Ovary (tissue), 10 donors: ENCODE measurements at places on chromosomes 5 and 9.

- no peak for DNase-seq
These were observed 267.6 kb downstream of the TRIM32 start for GRCh38 chr9:116954731-116955130.

DNA sequence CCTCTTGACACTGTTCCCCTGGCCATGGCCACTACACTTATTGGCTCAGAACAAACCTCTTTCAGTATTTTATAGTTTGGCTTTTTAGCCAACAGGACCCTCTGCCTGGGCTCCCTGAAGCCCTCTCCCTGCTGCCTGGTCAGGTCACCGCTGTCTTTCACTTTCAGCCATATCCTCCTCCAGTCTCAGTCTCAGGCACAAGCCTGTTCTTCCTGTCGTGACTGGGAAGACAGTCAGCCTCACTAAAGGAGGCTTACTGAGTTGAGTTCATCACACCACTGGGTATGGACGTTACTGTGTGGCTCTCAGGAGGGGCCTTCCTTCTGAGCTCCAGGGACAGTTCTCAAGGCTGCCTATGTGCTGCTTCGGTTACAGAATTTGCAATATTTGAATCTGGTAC, 2.0 kb downstream of the QSOX2 start:
- no peak for DNase-seq

- DNase-seq, result no peak
These were observed 254.6 kb downstream of the EDIL3 start for GRCh38 chr5:84130006-84130580.

DNA sequence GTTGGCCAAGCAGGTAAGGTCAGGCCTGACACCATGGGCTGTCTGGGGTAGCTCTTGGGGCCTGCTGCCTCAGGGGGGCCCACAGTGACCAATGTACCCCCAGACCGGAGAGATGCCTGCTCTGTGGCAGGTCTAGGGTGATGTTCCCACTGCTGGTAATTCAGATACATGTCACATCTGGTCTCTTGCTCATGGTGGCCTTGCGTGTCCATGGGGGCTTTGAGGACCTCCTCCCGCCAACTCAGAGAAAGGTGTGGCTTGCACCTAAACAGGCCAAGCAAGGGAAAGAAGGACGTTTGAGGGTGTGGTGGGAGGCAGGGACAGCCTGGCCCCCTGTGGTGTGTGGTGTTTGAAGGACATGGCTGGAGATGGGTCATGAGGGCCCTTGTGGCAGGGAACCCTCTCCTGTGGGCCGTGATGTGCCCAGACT, 75.2 kb downstream of the PHF2 start:
- DNase-seq, result peak; percentile 10

DNA sequence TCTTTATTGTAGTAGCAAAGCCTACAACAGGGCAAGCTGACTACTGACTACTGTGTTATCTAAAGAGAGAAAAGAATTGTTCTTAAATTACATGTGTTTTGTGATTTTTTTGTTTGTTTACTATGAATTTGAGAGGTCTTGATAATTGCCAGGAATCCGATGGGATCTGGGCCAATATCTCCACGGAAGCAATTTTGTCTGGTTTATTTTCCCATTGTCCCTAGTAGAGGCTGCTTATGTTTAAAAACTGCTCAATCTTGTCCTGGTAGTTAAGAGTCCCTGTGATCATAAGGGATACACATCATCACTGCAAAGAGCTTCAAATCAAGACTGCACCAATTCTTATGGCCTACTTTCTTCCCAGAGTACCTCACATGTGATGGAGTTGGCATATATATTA, 94.4 kb downstream of the GLDC start:
- DNase-seq, result no peak

DNA sequence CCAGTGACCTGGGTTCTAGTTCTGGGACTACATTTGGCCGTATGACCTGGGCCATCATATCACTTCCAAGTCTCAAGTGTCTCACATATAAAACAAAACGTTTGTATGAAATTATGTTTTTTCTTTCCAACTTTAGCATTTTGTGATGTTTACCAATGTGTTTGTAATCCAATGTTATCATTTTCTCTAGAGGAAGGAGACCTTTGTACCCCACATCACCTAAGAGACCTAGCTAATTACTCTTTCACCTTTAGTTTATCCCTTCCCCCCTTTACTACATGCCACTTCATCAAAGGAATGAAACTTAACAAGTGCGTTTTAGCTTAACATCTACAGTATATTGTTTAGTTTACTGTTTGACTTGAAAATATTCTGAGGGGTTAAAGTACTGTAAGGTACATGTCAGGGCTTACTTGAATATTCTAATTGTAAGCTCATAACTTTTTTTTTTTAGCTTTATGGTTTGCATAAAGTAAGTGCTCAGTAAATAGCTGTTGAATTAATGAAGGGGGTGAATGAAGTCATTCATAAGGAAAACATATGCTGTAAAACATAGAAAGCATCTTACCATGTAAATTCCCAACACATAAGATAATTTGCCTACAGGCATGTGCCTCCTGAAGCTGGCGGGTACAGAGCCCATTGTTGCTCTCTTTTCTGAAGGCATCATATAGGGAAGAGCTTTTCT, 2.9 kb downstream of the PIP5K1B start:
- DNase-seq, result no peak

DNA sequence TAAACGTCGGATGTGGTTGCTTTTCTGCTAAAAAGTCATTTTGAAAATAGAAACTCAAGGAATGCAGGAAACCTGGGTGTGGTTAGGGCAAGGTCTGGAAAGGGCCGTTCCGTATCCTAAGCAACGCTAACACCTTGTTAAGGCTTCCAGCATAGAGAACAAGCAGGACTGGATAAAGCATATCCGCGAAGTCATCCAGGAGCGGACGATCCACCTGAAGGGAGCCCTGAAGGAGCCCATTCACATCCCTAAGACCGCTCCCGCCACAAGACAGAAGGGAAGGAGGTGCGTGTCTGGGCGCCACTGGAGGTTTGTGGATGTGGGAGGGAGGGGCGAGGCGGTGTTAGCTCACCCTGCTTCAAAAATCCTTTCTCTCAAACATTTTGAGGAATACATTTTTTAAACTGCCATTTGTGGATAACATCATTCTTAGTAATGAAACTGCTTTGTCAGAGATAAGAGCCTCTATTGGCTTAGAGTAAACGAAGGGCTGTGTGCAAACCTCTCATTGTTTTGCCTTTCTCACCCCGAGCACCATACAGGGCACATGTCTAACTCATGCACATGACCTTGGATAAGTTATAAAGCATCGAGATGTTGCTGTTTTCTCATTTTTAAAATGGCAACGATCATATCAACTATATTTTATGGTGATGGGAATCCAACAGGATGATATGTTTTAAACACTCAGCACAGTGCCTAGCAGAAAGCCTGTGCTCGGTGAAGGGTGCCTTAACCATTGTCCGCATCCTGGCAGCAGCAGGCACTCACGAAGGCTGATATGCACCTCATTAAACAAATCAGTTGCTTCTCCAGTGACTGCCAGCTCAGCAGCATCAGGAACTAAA, 175.7 kb upstream of the OTULINL start:
- no peak for DNase-seq

GRCh38 chr9:106383072-106383471, 479.9 kb upstream of the ZNF462 start:
- DNase-seq, result no peak

- DNase-seq, result no peak
These were observed 54.9 kb downstream of the ASTN2 start for GRCh38 chr9:117359910-117360309.

DNA sequence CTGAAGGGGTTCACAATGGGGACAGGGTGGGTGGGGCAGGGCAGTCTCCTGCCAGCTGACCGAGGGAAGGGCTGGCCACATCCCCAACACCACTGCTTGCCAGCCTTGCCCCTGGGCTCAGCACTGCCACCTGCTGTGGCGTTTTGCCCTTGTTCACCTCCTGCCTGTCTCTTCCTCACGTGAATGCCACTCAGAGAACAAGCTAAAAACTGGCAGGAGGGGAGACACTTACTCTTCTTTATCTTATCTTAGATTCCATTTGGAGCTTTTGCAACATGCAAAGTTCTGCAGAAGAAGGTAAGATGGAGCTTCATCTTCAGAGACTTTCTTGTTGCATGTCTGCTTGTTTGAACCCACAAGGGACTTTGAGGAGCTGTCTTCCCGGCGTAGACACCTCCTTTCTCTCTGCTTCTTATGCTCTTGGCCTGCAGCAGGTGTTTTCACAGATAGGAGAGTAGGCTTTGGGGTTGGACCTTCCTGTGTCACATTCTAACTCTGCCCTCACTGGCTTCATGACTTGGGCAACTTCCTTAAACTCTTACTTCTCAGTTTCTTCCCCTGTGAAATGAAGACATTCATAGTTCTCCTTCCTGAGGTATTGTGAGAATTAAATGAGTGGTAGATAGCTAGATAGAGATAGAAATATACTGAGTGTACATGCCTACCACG, 4.1 kb downstream of the LRSAM1 start:
- no peak for DNase-seq

DNA sequence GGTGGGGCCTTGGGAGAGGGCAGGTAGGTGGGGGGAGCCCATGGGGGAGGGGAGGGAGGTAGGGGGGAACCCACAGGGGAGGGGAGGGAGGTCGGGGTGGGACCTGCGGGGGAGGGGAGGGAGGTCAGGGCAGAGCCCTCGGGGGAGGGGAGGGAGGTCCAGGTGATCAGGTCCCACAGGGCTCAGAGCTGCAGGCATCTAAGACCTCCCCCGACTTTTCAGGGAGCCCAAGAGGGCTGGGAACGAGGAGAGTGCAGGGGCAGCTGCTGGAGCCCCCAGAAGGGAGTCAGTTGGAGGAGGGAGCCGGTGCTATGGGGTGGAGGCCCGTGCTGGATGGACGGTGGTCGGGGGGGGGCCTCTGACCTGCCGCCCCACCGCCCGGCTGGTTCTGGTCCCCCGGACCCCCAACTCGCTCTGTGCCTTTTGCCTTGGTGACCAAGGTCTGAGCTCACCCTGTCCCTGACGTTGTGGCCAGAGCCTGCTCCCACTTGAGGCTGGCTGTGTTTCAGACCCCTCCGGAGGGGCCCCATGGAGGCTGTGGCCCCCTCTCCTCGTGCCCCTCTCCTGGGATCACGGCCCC, 31.8 kb downstream of the SLC9A3 start:
- DNase-seq, result no peak

- DNase-seq, result no peak
These were observed 67.8 kb downstream of the FGF1 start for GRCh38 chr5:142618130-142618523.

DNA sequence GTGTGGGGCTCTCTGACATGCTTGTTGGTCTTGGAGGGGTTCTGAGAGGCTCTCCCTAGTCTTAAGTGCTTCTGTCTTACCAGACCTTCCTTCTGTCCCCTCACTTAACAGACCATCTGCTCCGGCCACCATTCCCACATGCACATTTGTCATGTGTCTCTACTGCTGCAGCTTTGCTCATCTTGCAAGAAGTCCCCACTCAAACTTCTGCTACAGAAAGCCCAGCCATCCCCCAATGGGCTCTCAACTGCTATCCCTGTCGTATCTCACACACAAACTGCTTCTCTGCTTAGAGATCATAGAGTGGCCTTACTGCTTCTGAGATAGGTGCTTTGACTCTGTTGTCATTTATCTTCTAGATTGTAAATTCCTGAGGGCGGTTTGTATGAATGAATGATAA, 69.4 kb downstream of the NUP214 start:
- DNase-seq, result no peak

DNA sequence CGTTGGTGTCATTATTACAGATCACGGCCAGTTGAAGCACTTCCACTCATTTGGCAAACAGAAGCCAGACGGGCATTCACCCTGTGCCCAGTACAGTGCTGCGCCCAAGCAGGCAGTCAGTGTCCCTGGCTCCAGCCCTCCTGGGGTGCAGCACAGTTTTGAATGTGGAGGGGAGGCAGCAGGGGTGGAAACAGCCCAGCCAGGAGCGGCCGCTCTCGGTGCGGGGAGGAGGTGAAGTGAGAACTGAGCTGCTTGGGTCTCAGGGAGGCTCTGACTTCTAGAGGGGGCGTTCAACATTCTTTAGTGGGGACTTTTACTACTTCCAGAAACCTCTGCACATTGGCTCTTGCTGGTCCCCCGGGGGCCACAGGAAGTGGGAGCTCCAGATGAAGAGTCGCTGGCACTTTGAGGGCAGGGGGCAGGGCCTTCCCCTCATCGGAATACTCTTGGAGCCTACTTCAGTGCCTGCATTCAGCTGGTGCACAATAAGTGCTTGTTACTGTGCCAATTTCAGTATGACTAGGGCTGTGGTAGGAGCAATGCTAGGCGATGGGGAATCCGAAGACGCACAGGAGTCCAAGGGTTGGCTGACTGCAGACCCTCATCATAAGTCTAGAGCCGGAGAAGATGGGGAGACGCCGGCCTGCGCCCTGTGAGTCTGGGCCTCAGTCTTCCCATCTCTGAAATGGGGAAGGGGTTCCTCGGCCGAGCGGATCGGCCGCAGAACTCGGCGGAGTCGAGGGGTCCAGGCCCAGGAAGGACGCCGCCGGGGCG, 492 bp upstream of the NEK6 start:
- DNase-seq, result peak; percentile 25

DNA sequence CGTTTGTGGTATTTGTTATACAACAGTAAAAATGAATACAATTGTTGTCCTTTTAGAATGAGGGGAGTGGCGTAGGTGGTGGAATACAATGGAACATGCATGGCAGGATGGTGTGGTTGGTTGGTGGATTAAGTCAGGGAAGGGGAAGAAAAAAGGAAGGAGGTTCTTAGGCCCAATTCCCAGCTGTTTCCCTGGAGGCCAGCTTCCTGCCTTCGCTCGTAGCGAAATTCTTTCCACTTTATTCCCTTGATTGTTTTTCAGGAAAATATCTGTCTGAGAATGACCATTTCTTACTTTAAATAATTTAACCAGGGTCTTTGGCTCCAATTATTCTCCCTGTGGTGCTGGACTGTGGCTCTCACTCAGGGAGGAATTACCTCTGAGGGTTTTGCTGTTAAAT, 24.1 kb upstream of the DMAC1 start:
- no peak for DNase-seq

DNA sequence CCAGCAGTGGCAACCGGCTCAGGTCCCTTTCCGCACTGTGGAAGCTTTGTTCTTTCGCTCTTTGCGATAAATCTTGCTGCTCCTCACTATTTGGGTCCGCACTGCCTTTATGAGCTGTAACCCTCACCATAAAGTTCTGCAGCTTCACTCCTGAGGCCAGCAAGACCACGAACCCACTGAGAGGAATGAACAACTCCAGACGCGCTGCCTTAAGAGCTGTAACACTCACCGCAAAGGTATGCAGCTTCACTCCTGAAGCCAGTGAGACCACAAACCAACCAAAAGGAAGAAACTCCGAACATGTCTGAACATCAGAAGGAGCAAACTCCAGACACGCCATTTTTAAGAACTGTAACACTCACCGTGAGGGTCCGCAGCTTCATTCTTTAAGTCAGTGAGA, 103.5 kb downstream of the GLIS3 start:
- DNase-seq, result no peak

- no peak for DNase-seq
These were observed 193.2 kb downstream of the ADAMTSL1 start for GRCh38 chr9:18666986-18667772.

GRCh38 chr5:17373814-17374556, 124.0 kb upstream of the TAF11L2 start:
- DNase-seq, result no peak

- no peak for DNase-seq
These were observed 140.2 kb upstream of the LPAR1 start for GRCh38 chr9:111178331-111179055.

DNA sequence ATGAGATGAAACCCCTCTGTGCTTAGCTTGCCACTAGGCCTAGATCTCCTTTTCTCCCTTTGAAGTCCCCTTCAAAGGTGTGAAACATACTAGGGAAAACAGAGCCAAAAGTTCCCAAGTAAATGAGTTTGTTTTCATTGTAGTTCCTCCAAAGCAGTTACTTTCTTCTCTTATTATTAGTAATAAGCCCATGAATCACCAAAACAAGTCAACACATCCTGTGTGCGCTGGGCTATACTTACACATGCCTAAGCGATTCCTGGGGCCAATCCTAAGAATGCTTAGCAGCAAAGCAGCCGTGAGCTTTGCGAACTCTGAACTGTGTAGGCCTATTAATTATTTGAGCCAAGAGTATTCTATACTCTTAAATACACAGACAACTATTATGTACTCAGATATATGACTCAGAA, 7.6 kb downstream of the ENC1 start:
- DNase-seq, result no peak
